ENCODE measurements at places on chromosomes 11 and 22. TPM values are rescaled to one million over a fixed set of nuclear protein-coding genes. Genes with fewer than 3 reads are reported as not detected.
A peak's percentile ranks its signal among the peaks of the same experiment; 100 is the strongest.

GRCh38 chr11:100753571-100753970, 66.5 kb downstream of the ARHGAP42 start:
- no peak overlapping the region for H3K4me3 ChIP-seq
- no peaks in the 10 kb centered on the region for H3K27me3 ChIP-seq

DNA sequence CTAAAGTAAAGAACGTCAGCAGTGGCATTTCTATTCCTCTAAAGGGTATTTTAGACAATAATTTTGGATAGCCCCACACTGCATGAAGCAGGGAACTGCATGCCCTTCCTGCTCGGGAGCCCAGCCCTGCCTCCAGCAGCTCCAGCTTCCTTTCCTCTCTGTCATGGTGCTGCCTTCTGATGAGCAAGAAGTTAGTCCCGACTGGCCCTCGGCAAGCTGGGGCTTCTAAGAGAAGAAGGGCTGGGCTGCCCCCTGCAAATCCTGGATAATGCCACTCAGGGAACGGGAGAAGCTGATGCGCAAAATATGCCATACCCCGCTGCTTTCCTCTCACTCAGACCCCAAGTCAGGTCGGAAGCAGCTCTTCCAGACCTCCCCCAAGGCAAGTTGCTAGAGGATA, 296.4 kb downstream of the ETS1 start:
- H3K4me1 ChIP-seq, result no peaks in the 10 kb centered on the region
- no peak overlapping the region for H3K4me3 ChIP-seq
- no peak overlapping the region for H3K27ac ChIP-seq
- no peaks in the 10 kb centered on the region for H3K36me3 ChIP-seq
- DNase-seq, result no peak

- no peak for DNase-seq
- H3K4me1 ChIP-seq, result peaks cover 18% of the 10 kb centered on the region
- H3K27ac ChIP-seq, result no peak overlapping the region
- H3K36me3 ChIP-seq, result no peaks in the 10 kb centered on the region
Measured at GRCh38 chr22:20113551-20114310, 2.2 kb upstream of the RANBP1 start.

DNA sequence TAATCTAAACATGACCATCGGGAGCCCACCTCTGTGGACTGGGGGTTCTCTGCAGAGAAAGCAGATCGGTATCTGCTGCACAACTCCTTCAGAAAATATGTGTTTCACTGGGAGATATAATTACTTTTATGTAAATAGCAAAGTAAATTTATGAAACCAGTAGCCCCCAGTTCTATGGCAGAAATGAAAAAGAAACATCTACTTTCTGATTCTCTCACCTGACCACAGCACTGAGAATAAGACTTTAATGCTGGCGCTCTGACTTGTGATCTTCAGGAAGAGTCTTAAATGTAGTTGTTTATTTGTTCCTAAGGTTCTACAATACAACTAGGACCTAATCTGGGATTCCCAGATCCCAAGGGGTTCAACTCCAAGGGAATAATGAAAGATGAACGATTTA, 518.0 kb downstream of the DLG2 start:
- DNase-seq, result no peak
- H3K27ac ChIP-seq, result no peak overlapping the region
- no peaks in the 10 kb centered on the region for H3K27me3 ChIP-seq
- no peaks in the 10 kb centered on the region for H3K4me1 ChIP-seq
- no peak overlapping the region for H3K4me3 ChIP-seq
- H3K36me3 ChIP-seq, result no peaks in the 10 kb centered on the region

DNA sequence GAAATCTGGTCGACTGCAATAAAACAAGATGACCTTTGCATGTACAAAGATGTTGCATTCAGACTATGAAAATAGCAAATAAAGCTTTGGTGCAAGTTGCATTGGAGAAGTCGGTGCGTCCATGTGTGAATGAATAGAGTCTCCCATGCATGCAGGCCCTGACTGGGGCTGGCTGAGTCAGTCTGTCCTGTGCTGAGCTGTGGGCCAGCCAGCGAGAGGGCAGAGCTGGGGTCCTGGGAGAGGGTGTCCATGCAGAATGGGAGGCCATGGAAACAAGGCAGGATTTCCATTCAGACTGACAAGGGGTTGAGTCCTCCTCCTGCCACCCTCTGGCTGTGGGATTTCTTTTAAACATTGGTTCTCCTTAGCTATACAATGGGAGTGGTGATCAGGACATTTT, 2.3 kb upstream of the CRYBB3 start:
- no peak for DNase-seq
- no peak overlapping the region for H3K4me3 ChIP-seq
- H3K27ac ChIP-seq, result no peak overlapping the region
- no peaks in the 10 kb centered on the region for H3K36me3 ChIP-seq

- H3K36me3 ChIP-seq, result no peaks in the 10 kb centered on the region
- no peak overlapping the region for H3K4me3 ChIP-seq
- H3K4me1 ChIP-seq, result no peaks in the 10 kb centered on the region
- no peaks in the 10 kb centered on the region for H3K27me3 ChIP-seq
- H3K27ac ChIP-seq, result no peak overlapping the region
Measured at GRCh38 chr11:84819537-84819936, 807.6 kb downstream of the DLG2 start.

GRCh38 chr11:45083544-45084087, 62.8 kb upstream of the PRDM11 start:
- H3K27ac ChIP-seq, result no peak overlapping the region
- H3K4me3 ChIP-seq, result no peak overlapping the region
- H3K27me3 ChIP-seq, result no peaks in the 10 kb centered on the region
- no peaks in the 10 kb centered on the region for H3K36me3 ChIP-seq

- DNase-seq, result peak; percentile 51
- H3K4me1 ChIP-seq, result peaks cover 27% of the 10 kb centered on the region
- no peaks in the 10 kb centered on the region for H3K27me3 ChIP-seq
Measured at GRCh38 chr11:78226684-78227680, 38.3 kb downstream of the USP35 start.

DNA sequence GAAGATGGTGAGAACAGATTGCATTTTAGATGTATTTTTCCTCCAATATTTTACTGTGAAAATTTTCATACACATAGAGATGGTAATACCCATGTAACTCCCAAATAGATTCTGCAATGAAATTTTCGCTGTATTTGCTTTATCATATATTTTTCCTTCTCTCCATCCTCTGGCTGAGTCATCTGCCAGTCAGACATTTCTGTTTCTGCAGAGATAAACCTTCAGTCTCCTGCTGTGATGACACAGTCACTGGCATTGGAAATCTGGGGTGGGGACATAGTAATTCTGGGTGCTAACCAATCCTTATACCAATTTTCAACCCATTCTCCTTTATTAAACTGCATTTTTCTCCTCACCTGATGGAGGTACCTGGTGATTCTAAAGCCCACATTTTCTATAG, 33.7 kb downstream of the SVIP start:
- no peaks in the 10 kb centered on the region for H3K27me3 ChIP-seq
- no peak for DNase-seq
- no peaks in the 10 kb centered on the region for H3K4me1 ChIP-seq
- H3K4me3 ChIP-seq, result no peak overlapping the region
- H3K27ac ChIP-seq, result no peak overlapping the region

DNA sequence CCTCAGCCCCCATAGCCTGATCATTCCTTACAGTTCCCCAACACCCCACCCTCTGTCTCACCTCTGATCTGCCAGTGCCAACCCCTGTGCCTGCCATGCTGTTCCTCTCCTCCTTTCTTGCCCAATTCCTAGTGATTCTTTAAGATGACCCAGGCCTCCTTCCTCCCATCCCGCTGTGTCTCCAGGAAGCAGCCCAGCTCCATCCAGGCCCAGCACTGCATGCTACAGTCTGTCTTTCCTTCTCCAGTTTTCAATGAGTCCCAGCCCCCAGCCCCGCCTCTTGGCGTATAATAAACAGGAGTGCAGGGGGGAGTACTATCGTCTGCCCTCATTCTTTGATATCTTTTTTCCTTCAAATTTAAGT, 12.3 kb downstream of the LTBP3 start:
- peaks cover 32% of the 10 kb centered on the region for H3K36me3 ChIP-seq
- peaks cover 5% of the 10 kb centered on the region for H3K4me1 ChIP-seq
- H3K27ac ChIP-seq, result no peak overlapping the region
- H3K27me3 ChIP-seq, result no peaks in the 10 kb centered on the region
- no peak overlapping the region for H3K4me3 ChIP-seq

DNA sequence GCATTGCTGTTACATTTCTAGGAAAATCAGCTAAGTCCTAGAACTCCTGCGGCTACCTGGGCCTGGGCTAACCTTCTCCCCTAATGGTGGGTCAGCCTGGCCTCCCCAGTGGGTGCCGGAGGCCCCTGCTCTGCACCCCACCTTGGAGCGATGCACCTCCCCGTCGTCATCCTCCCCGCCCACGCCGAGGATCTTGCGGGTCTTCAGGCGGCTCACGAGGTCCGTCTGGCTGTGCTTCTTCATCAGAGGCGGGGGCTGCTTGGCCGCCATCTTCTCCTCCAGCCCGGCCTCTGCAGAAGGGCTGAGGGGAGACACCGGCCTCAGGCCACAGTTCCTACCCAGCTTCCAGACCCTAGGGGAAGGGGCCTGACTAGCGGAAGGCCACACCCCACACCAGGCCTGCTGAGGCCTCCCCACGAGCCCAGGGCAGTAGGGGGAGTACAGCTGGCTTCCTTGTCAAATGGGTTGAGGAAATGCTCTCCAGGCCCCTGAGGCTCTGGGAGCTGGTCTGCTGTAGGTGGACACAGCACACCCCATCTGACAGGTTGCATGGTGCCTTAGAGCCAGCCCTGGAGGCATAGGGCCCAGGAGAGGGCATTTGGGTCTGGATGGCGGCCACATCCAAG, 12.5 kb downstream of the TP53I11 start:
- H3K4me3 ChIP-seq, result no peak overlapping the region
- H3K36me3 ChIP-seq, result no peaks in the 10 kb centered on the region
- H3K4me1 ChIP-seq, result no peaks in the 10 kb centered on the region
- DNase-seq, result no peak

Gene TNNI2
- total RNA-seq, result not detected

Gene SLC22A8
- total RNA-seq, result not detected

Gene P2RX6
- 5.1 TPM for total RNA-seq

Gene OR2D3
- total RNA-seq, result not detected
